ENCODE measurements at places on chromosomes 2 and 18. TPM values are rescaled to one million over a fixed set of nuclear protein-coding genes. Genes with fewer than 3 reads are reported as not detected.

Gene DNAJC5G
- total RNA-seq = not detected

Gene KCNG3
- 1.9 TPM for total RNA-seq

Gene LIMS3
- 0.72 TPM for total RNA-seq

Gene MPP4
- not detected for total RNA-seq

- DNase-seq = no peak
Observed at GRCh38 chr18:35040638-35040987, 600 bp upstream of the MAPRE2 start.

DNA sequence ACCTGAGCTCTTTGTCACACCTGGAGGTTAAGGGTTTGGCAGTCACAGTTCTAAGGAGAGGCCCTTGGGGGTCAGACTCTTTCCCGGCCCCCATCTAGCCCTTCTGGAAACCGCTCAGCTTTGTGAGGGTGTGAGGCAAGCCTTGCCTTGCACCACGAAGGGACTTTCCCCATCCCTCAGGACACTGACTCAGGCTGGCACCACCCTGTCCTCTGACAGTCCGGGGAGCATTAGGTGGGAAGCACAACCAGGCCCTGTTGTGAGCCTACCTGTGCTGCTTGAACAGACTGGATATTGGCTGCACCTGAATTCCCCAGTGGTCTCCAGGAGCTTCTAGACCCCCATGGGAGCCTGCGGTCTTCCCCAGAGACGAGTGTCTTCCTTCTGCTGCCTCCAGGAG is 47.0 kb upstream of the GBX2 start:
- DNase-seq = no peak

- peak; percentile 36 for DNase-seq
Observed at GRCh38 chr2:71926876-71927756, 220.5 kb downstream of the CYP26B1 start.

GRCh38 chr2:75100801-75101151 is 98.5 kb downstream of the TACR1 start:
- no peak for DNase-seq

All from endodermal cell (in vitro differentiated cells).